ENCODE measurements at places on chromosomes 3 and 15. TPM values are rescaled to one million over a fixed set of nuclear protein-coding genes. Genes with fewer than 3 reads are reported as not detected.

Gene IL17RB
- 5.5 TPM for total RNA-seq

Gene BCL2A1
- total RNA-seq, result 99.2 TPM

Gene PLS1
- 40.4 TPM for total RNA-seq

Gene FBXO40
- total RNA-seq, result 0.05 TPM

Gene GREM1
- total RNA-seq, result 2.2 TPM

Gene LRRC15
- total RNA-seq, result 0.42 TPM

Gene SPESP1
- 5.0 TPM for total RNA-seq

Gene SPINK8
- total RNA-seq, result not detected

Gene CCR5
- 2.9 TPM for total RNA-seq

Gene NAALADL2
- 9.8 TPM for total RNA-seq

Gene TKT
- total RNA-seq, result 458 TPM

Gene VGLL3
- total RNA-seq, result 33.1 TPM

Gene EPHB3
- 8.1 TPM for total RNA-seq

Gene CELF6
- 1.3 TPM for total RNA-seq

Gene EXD1
- not detected for total RNA-seq

Gene MAP1A
- 13.4 TPM for total RNA-seq

Gene MAGI1
- total RNA-seq, result 27.4 TPM

Gene EFCC1
- total RNA-seq, result 4.9 TPM
